ENCODE measurements at places on chromosomes 3 and 15.
A peak's percentile ranks its signal among the peaks of the same experiment; 100 is the strongest.

DNA sequence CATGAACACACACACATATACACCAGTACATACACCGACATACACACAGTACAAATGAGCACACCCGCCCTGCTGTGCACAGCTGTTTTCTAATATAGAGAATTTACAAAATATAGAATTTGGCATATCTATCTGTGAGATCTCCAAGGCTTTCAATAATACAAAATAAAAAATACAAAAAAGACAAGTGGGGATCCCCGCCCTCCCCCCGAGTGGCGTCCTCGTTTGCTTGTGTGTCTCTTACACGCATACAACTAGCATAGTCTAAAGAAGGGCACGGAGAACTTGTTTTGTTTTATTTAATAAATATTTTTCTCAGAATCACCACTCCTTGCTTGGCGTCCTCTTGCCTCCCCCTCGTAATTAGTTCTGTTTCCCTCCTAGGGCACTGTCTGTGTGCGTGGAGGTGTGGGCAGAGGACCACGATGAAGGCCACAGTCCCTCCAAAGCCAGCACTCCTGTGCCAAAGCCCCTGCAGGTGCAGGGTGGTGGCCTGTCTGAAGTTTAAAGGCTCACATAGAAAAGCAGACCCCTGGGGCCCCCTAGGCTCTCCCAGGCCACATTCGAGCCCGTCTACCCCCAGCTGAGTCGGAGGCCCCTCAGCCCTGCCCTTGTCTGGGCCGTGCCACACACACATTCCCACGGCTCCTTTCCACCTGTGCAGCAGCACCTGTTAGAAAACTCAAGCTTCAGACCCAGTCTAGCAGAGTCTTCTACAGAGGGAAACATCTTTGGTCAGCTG lies 82.1 kb downstream of the SEC22A start:
- DNase-seq: no peak

GRCh38 chr3:149299938-149300801 lies 33.3 kb downstream of the TM4SF18 start:
- DNase-seq: no peak

DNA sequence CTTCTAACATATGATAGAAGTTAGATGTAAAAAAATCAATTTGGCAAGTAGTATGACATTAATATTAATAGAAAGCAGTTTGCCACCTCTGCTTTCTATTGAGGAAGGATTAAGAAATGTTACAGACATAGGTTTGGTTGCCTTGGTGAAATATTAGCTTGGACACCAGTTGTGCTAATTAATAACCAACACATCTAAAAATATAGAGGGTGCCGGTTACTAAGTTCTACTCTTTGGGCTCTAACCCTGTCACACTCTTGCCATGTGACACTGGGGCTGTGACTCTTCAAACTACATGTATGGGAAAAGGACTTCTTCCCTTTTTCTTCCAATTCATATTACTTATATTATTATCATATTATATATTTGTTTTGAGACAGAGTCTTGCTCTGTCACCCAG lies 64.4 kb downstream of the TRIM71 start:
- no peak for DNase-seq

DNA sequence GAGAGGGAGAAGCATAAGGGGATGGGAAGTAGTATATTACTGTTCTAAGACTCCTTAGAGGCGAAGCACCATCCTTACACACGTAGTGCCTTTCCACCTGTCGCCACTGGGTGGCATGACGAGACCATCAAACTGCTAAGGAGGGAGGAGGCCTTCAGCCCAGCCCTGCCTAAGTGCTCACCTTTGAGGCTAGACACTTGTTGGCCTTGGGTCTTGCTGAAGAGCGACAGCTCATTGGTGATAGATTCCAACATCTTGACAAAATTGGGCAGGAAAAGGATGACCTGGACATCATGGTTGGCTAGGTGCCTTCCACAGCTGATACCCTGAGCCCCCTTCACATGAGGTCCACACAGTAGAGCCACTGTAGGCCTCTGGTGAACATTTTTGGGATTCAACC lies 19.6 kb downstream of the CLK3 start:
- DNase-seq: peak; percentile 28

- no peak for DNase-seq
These were observed 64.0 kb upstream of the VILL start for GRCh38 chr3:37926611-37927010.

- DNase-seq: no peak
These were observed 16.5 kb downstream of the MYH15 start for GRCh38 chr3:108493862-108494261.

GRCh38 chr3:60263191-60263590 lies 988.1 kb downstream of the FHIT start:
- DNase-seq: no peak

- no peak for DNase-seq
These were observed 214.5 kb downstream of the KCNMB2 start for GRCh38 chr3:178750639-178751300.

GRCh38 chr3:41267975-41268640 lies 68.8 kb downstream of the CTNNB1 start:
- DNase-seq: no peak

GRCh38 chr3:140906785-140907184 lies 34.9 kb upstream of the SLC25A36 start:
- no peak for DNase-seq

GRCh38 chr3:180433152-180433551 lies 168.8 kb upstream of the TTC14 start:
- DNase-seq: no peak

DNA sequence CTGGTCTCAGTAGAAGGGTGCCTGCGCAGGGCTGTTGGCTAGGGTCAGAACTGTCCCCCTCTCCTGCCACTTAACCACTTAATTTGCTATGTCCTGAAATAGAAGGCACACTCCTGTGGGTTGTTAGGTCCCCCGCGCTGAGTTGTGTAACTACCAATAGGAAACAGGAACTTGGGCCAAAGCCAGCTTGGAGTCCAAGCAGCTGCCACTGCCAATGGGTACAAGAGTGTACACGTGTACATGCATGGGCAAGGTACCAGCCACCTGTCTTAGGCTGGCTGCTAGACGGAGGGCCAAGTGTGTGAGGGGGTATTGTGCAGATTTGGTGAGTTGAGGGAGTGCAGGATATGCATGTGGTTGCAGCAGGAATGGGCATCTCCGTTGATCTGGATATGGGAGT lies 29.7 kb upstream of the POLG start:
- no peak for DNase-seq

DNA sequence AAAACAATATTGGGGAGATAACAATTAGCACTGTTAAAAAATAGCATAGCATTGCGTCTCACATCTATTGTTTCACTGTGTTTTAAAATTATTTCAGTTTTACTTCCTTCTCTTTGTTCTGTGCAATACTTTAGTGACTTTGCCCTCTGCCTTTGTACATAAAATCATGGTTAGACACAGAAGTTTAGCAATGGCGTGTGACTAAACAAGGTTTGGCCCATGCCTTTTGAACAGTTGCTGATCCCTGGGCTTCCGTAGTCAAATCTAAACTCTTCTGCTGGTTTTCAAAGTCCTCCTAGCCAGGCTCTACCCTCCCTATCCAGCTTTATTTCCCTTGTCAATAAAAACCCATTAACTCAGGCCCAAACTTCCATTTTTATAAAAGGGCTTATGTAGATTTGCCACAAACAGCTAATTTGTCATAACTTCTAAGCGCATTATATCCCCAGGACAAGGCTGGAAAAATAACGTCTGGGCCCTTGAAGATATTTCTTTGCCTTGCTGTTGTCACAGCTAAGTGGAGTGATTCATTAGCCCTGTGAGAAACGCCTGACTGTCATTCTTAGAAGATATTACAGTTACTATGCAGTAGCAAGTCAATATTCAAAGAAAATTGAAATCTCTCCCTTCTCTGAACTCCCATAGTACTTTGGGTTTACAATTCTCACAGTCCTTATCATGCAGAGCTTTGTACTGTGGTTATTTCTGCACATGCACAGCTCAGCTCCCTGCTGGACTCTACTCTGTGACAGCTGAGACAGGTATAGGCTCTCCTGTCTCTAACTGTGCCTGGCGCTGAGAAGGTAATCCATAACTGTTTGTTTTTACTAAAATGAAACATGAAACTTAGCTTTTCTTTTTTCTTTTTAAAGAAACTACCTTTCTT lies 123.4 kb upstream of the SLC24A5 start:
- no peak for DNase-seq
